ENCODE measurements at places on chromosomes 1 and 21.

DNA sequence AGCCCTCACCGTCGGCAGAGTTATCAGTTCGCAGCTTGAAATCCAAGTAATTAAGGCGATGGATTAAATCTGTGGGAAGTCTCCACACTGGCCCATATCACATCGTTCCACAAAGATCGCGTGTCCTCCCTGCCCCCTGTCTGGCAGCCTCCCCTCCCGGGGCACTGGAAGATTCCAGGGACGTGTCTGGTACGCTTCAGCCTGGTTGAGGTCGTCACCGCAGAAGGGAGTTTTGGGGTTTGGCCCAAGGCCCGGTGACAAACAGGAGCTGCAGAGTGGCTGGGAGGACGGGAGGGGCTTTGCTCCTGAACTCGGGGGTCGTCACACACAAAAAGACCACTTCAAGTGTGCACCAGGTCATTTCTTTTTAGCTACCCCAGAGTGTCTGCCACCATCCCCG lies 51.1 kb downstream of the PRDM16 start:
- DNase-seq, result no peak

- DNase-seq, result no peak
These were observed 471.7 kb upstream of the VAMP3 start for GRCh38 chr1:7299329-7299799.

GRCh38 chr1:112431038-112431437 lies 35.0 kb downstream of the CTTNBP2NL start:
- DNase-seq, result peak; percentile 85

DNA sequence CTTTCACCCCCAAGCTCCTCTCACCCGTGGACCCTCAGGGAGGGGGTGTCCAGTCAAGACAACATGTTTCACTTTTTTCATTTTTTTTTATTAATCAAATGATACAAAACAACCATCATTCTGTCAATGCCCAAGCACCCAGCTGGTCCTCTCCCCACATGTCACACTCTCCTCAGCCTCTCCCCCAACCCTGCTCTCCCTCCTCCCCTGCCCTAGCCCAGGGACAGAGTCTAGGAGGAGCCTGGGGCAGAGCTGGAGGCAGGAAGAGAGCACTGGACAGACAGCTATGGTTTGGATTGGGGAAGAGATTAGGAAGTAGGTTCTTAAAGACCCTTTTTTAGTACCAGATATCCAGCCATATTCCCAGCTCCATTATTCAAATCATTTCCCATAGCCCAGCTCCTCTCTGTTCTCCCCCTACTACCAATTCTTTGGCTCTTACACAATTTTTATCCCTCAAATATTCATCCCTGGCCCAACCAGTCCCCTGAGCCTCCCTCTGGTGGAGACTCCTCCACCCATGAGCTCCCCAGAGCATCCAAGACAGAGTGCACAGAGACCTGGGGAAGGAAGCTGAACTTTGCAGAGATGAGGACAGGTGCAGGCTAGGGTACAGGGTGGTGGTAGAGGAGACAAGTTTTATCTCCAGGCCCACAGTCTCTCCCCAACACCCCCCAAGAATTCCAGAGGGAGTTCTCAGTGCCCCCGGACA lies 1.4 kb upstream of the S100A16 start:
- DNase-seq, result no peak

- DNase-seq, result no peak
These were observed 24.9 kb downstream of the KIF26B start for GRCh38 chr1:245179706-245180105.

DNA sequence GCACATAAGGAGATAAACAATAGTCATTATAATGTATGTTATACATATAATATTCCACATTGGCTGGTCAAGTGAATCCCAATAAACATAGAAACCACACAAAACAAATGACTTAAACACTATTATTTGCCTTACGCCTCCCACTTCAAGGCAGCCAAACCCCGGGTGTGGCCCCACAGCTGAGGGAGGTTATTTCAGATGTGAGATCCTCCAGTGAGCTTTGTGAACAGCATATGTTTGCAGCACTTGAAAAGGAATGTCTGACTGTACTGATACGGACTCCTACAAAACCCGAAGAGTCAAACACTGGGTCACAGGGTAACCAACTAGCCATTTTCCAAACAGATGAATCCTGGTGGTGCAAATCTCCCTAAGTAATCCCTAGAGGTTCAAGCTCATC lies 27.1 kb upstream of the DISP1 start:
- no peak for DNase-seq

DNA sequence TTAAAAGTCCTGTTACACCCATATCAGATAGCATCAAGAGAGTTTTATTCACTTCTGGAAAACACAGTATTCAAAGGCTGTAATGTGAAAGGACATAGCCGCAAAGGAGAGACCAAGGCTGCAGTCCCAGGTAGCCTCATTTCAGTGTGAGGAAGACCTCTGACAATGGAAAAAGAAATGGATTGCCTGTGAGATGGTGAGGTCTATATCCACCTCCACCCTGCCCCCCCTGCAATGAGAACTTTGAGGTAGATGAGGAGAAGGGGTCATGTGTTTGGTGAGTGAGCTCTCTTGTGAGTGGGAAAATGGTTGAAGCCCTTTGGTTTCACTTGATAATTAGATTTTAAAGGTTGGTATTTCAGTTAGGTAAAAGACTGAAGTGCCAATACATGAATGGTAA lies 3.5 kb downstream of the MRPS6 start:
- DNase-seq, result no peak
